ENCODE measurements at places on chromosomes 3 and 15. TPM values are rescaled to one million over a fixed set of nuclear protein-coding genes. Genes with fewer than 3 reads are reported as not detected.

Gene REC114
- not detected for polyA plus RNA-seq

Gene MKRN2OS
- 0.51 TPM for polyA plus RNA-seq

Gene GOLGA8S
- polyA plus RNA-seq = 0.24 TPM

Gene MUC4
- polyA plus RNA-seq = 0.51 TPM

Gene CCDC39
- polyA plus RNA-seq = 3.9 TPM

Gene DPP8
- polyA plus RNA-seq = 27.8 TPM

Gene LMAN1L
- polyA plus RNA-seq = not detected

Gene FBXL2
- polyA plus RNA-seq = 5.9 TPM

DNA sequence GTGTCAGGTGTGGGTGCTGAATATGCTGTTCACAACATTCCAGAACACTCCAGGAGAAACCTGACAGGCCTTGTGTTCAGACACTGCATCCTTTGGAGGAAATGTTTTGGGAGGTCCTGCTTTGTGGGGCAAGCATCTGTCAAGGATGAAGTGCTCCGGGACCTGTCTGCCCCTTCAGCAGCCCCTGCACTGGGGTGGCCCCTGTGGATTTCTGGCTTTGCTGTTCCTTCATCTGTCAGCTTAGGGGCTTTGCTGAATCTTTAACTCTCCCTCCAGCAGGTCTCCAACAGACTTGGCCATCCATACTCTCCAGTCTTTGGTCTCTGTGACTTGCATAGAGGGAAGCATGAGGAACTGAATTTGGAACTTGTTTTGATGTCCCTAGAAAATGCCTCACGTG is 3.1 kb downstream of the PRR23E start:
- no peak for DNase-seq

- DNase-seq = no peak
These were observed 412.0 kb downstream of the CNTN4 start for GRCh38 chr3:2510591-2511145.

GRCh38 chr3:11323813-11324212 is 51.6 kb downstream of the ATG7 start:
- DNase-seq = peak; percentile 25

DNA sequence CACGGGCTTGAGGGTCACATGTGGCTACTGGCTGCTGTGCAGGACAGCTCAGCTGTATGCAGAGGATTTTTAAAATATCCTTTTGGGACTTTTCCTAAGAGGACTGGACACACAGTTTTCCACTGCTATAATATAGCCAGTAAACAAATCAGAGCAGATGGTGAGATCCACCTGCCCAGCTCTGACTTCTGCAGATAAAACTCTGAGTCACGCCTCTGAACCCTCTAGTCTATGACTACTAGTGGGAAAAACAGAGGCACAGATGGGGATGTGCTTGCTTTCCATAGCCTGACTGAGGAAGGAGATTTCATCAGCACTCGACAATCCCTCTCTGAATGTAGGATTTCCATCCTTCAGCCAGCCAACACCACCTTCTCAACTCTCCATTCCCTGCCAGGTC is 45.1 kb downstream of the COLQ start:
- DNase-seq = peak; percentile 64

GRCh38 chr3:90056281-90057032 is 949.0 kb downstream of the EPHA3 start:
- DNase-seq = no peak

DNA sequence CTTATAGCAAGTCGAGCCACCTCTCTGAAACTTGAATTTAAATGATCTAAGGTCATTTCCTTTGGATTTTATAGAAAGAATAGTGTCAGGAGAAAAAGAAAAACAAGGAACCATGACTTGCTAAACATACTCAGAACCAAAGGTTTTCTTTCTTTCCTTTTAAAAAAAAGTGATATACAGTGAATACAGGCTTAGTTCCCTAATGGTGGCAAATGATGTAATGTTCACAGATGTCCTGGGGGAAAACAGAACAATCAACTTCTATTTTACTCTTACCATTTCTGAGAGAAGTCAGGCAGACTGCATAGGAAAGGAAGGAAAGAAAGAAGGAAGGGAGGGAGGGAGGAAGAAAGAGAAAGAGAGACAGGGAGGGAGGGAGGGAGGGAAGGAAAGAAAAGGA is 56.5 kb downstream of the ST6GAL1 start:
- DNase-seq = no peak

DNA sequence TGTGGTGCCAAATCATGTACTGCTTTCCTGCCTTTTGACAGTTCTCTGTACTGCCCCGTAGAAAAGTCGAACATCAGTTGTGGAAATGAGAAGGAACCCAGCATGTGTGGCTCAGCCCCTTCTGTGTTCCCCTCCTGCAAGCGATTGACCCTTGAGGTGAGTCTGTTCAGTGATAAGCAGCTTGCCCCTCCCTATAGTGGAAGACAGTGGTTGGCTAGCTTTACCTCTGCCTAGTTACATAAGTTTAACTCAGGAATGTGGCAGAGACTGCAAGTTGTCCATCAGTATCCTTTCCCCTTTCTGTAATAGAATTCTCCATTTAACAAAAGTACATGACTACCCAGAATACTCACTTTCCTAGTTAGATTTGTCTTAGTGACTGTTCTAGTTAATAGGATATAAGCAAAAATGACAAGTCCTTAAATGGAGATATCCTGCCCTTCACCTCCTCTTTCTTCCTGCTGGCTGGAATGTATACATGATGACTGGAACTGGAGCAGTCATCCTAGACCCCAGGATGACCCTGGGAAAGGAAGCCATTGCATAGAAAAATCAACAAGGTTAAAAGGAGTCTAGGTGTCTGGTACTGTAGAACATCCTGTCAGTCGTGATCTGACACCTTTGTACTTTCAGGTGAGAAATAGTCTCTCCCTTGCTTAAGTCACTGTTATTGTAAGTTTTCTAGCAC is 10.6 kb downstream of the SETMAR start:
- no peak for DNase-seq

DNA sequence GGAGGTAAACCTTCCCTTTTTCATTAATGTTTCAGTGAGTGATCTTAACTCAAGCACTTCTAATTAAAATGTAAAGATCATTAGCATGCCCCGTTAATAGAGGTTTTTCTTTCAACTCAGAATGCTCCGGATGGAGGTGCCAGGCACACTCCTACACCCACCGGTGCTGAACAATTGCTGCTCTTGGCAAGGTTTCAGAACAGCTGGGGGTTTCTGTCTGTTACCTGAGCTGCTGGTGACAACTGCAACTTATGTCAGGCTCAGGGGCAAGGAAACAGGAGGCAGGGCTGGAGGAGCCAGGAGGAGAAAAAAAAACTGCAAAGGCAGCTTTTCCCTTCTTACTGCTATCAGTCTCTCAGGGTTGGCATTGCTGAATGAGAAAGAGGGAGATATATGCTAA is 250.1 kb downstream of the DIPK2A start:
- DNase-seq = peak; percentile 8

- DNase-seq = no peak
These were observed 124.0 kb upstream of the PLXNA1 start for GRCh38 chr3:126858887-126859286.

DNA sequence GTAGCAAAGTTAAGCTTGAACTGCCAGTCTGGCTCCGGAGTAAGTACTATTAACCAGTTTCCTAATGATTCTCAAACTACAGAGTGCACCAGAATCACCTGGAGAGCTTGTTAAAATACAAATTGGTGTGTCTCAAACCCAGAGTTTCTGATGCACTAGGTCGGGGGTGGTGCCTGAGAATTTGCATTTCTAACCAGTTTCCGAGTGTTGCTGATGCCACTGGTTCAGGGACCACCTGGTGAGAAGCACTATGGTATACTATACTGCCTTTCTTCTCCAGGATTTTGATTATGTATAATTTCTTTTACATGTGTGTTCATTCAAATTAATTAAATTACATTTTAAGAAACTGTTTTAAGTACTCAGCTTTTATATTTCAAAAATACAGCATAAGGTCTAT is 48.8 kb upstream of the PLSCR5 start:
- DNase-seq = no peak

DNA sequence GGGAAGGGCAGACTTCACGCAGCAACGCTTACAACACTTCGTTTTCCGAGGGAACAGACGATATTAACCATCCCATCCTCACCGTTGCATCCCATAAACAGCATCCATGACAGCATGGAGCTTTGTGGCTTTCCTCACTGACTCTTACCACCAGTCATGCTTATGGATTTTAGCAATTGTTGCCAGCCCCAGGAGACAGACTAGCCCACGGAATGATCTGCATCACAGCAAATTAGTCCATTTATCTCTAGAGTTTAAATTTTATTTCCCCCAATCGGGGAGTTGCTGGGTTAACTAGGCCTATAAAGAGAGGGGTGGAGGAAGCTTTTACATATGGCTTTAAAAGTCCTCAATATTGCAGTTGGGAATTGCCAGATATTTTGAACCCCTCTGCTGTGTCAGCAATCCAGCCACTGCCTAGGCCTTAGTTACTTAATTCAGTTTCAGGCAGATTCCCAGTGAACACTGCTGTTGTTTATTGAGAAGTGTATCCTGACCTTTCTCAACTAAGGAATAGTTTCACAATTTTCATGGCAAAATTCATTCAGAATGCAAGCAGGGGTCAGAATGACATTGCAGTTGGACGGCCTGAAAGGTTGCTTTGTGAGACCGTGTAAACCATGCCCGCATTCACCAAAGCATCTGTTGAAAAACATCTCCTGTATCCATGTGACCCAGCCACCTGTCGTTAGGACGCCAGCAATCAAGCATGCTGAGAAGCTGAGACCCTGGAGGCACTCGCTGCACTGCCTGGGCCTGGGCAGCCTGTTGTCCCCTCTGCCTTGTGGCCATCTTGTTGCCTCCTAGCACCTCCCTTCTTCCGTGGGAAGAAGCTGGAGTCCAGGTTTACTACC is 397.4 kb upstream of the TPM1 start:
- peak; percentile 68 for DNase-seq

- no peak for DNase-seq
These were observed 35.2 kb downstream of the GLB1 start for GRCh38 chr3:33061782-33062181.

DNA sequence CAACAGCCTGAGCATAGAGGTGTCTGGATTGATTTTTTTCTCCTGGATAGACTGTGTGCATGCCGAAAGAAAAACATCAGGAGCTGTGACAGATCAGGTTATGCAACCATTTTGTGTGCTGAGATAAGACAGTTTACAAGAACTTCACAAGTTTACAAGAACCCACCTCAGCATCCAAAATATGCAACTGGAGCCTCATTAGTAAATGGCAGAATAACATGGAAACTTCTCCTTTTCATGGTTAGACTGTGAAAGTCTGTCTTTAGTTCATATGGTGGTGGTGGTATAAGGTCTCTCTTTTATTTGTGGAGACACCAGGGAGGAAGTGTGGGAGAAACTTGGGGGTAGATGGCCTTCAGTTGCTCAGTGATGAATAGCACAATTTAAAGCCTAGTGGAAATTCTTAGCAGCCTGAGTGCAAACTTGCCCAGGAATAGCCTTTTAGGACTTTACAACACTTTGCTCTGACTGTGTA is 3.7 kb upstream of the ZNF609 start:
- no peak for DNase-seq
